ENCODE measurements at places on chromosomes 2 and 18.

DNA sequence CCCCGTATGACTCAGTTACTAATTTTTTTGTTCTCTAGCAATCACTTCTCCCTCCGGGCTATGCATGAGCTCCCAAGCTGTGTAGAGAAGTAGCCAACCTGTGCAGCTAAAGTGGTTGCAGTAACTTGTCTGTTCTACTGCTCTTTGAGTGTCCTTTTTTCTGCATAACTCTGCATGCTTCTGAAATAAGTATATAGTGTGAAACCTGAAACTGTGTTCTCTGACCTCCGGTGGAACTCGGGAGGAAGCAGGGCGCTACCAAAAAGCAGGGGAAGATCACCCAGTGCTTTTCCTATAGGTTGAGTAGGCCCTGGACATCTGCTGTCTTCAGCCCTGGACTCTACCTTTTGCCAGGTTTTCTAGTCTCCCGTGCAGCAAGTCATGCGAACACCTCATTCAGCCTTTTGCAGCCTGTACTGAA lies 47.8 kb downstream of the PHLPP1 start:
- DNase-seq: no peak

DNA sequence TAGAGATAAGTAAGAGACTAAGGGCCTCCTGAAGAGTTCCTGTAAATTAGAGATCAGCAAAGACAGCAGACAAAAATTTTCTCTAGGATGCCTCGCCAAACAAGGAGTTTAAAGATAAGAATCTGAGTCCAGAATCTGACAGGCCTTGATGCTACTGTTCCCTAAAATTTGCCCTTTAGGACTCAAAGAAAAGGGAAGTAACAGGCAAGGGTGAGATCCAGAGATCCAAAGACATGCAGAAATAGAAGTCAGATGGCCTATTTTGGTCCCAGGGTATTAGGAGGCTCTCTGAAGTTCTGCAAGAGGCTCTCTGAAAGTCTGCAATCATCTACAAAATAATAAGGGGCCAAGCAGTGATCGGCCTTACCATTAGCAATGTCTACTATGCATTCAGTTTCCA lies 33.0 kb downstream of the GALNT5 start:
- DNase-seq: no peak

GRCh38 chr2:62775367-62775668 lies 69.8 kb downstream of the EHBP1 start:
- DNase-seq: no peak

DNA sequence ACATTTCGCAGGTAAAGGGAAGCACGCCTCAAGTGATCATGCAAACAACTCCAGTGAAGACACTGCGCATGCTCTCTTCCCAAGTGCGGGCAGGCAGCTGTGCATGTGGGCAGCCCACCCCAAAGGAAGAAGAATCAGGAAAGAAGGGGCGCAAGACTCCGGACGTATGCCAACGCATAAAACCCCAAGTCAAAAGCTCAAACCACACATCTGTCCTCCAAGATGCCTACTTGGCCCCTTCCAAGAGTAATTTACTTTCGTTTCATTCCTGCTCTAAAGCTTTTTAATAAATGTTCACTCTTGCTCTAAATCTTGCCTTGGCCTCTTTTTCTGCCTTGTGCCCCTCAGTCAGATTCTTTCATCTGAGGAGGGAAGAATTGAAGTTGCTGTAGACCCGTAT lies 254.9 kb downstream of the PIEZO2 start:
- no peak for DNase-seq

GRCh38 chr2:8133363-8133762 lies 548.5 kb upstream of the ID2 start:
- no peak for DNase-seq

GRCh38 chr2:160493227-160494028 lies at the start of gene RBMS1:
TSS of gene RBMS1 (minus strand) at chr2:160493807. CDS start at chr2:160493363, 444 bp downstream.
- DNase-seq: no peak

DNA sequence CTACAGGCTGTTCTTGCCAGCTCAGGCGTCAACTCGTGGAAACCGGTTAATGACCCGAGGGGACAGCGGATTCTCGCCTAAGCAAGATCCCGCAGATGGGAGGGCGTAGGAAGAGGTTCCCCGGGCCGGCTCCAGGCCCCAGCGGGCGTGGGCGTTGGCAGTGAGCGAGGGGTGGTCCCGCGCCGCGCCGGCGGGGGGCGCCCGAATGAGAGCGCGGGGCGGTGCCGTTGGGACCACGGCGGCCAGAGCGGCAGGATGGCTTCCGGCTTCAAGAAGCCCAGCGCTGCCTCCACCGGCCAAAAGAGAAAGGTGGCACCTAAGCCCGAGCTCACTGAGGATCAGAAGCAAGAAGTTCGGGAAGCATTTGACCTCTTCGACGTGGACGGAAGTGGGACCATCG lies at the start of gene CETN1:
Gene CETN1, plus strand, starts transcription at position 227 of the 400 bp plus-strand sequence. Its CDS starts 29 bp downstream, at position 256.
- no peak for DNase-seq

DNA sequence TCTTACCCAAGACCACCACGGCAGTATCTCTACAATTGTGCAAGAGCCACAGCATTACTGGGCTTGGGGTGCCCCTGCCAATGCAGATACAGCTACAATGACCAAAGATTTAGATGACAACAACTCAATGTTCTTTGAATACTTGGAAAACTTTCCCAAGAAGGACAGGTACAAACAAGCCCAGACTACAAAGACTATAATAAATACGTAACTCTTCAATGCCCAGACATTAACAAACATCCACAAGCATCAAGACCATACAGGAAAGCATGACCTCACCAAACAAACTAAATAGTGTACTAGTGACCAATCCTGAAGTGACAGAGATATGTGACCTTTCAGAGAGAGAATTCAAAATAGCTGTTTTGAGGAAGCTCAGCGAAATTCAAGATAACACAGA lies 62.8 kb downstream of the ICA1L start:
- no peak for DNase-seq

GRCh38 chr2:127558911-127559310 lies 23.4 kb downstream of the MYO7B start:
- no peak for DNase-seq

GRCh38 chr18:70463085-70463484 lies 174.2 kb downstream of the SOCS6 start:
- DNase-seq: no peak

DNA sequence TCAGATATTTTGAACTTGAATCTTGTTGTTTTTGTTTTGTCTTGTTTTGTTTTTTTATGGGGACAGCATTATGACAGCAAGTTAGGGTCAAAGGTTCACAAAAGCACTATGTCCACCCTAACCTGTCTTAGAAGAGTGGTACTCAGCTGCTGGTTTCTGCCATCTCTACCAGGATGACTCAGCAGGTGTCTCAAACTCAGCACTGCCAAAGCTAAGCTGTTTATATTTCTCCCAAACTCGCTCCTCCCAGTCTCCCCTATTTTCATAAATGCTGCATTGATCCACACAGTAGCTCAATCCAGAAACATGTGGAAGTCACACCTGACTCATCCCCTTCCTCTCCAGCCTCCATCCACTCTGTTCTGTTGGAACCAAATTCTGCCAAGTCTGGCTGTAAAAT lies 134.9 kb downstream of the ZBTB7C start:
- DNase-seq: no peak

DNA sequence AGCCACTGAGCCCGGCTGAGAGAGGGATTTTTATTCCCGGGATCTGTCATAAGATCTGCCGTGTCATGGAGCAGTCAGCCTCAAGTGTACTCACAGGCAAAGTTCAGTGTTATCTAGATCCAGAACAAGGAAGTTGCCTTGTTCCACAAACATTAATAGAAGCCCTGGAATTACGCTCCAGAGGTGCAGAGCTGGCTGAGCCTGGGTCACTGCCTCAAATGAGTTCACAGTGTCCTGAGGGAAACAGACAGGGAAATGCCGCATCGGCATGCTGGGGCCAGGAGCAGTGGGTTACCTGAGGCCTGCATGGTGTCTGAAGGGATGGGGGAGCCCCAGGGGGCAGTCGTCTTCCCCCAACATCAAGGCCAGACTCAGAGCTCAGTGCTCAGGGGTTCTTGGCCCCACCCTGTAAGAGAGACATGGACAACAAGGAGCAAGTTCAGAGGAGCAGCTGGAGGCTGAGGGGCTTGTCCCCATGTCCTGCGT lies 42.7 kb upstream of the ODC1 start:
- no peak for DNase-seq

GRCh38 chr2:240663546-240664190 lies 19.0 kb downstream of the AQP12B start:
- DNase-seq: no peak

DNA sequence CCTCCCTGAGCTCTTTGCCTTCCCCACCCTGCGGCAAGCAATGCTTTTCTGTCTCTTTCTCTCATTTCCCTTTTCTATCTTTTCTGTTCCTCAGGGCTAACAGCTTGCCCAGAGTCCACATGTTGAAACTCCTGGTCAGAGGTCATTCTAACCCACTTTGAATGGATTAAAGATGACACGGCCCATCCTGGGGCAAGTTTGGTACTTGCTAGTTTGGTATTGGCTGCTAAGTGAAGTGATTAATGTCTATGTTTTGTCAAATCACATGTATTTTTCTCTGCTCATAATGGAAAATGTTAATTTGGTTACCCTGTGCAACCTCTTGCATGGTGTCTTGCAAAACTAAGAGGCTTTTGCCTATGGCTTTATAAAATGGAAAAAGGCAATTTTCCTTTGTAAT lies 960.2 kb downstream of the CNTNAP5 start:
- DNase-seq: no peak

DNA sequence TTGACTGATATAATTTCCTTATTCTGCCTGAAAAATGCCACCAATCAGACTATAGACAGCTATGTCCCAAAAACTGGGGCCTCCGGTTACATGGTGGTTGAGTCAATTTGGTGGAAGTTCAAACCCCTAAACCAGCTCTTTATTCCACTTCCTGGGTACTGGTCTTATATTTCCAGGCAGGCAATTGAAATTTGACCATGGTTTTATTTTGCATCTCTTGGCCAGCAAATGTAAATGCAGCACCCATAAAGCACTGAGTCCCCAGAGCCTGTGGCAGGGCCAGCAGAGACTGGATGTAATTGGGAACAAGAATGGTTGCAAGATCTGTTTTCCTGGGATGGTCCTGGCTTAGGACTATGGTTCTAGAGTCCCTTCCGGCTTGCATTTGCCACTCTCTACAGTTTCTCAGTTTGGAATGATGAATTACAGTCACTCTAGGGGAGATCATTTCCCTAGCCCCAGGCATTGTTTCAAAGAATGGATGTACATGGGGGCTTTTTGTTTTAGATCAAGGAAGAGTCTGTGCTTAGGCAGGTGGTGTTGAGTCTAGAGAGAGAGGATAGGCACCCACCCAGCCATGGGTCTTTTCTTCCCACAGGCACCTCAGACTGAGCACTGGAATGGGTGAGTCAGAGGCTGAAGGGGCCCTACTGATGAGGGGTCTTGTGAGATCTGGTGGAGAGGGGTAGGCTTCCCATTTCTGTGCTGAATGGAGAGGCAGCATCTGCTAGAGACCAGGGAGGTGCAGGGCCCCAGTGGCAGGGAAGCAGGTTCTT lies 108.4 kb upstream of the CDC42EP3 start:
- no peak for DNase-seq

GRCh38 chr2:28619213-28620196 lies 123.6 kb downstream of the PLB1 start:
- no peak for DNase-seq

GRCh38 chr2:30149976-30150375 lies 3.2 kb downstream of the YPEL5 start:
- no peak for DNase-seq

DNA sequence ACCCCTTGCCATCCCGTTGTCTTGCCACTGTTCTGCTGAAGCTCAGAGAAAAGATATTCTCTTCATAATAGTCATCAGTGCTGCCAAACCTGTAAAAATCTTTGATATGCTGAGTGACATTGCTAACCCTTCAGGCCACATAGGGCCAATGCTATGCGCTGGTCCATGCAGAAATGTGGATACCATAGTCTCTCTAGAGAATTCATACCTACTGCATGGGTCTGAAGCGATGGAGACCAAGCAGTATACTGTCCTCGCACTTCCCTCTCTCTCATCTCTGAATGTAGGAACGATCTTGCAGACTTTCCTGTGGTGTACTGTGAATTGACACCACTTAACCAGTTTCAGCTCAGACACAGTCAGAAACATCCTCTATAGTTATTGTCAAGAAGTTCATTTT lies 17.9 kb upstream of the ANKRD44 start:
- DNase-seq: no peak

GRCh38 chr2:120660771-120661459 lies 74.8 kb upstream of the GLI2 start:
- DNase-seq: no peak

GRCh38 chr2:239259173-239259572 lies 141.6 kb downstream of the HDAC4 start:
- no peak for DNase-seq

DNA sequence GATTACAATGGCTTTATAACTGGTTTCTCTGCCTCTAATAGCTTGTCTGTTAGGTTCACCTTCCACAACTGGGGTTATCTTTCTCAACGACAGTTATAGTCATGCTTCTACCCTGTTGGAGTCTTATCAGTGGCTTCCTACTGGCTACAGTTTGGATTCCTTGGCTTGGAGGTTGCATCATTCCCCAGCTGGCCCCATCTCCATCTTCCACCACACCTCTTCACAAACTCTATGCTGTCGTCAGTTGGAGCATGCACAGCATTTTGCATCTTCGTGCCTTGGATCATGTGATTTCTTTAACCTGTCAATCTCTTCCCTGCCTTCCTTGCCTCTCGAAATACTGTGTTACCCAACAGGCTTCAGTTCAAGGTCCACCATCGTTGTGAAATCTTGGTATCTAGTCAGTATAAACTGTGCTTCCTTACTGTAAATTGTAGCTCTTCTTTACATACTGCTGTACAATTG lies 316.3 kb upstream of the CXCR4 start:
- DNase-seq: no peak

DNA sequence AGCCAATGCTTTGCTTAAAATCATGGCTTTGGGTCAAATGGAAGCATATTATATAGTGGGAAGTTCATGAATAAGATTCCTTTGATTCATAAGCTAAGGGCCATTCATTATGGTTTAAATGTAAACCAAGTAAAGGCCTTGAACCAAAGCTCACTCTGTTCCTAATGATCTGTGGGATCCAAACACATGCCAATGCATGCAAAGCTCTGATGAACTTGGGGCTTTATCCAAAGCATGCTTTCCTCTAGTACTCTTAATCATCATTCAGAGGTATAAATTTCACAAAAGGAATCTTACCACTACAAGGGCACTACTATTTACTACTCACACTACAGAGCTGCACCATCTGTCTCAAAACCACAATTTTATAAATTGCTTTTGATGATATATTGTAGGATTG lies 102.8 kb upstream of the RBMS1 start:
- DNase-seq: no peak

DNA sequence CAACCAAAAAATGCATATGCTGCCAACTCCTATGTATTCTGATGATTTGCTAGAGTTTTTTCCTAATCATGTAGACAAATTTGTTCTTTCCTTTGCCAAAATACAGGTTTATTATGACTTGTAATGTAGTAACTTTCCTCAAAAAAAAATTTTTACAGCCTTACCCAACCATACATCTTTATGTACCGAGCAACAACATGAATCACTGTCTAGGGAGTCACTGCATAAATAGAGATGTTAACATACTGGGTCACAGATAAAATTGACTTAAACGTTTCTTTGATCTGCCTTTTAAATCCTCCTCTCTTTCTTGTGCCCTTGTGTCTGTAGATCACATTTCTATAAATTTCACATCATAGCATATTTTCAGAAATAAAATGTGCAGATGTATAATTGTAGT lies 143.6 kb downstream of the MBD2 start:
- DNase-seq: no peak
